Suppressor macrophage treated with lipopolysaccharide for 4 hours (primary cell): ENCODE measurements at places on chromosomes 13 and 19.
A peak's percentile ranks its signal among the peaks of the same experiment; 100 is the strongest.

GRCh38 chr13:114166381-114167131 is 12.5 kb upstream of the CFAP97D2 start:
- DNase-seq = peak; percentile 64

DNA sequence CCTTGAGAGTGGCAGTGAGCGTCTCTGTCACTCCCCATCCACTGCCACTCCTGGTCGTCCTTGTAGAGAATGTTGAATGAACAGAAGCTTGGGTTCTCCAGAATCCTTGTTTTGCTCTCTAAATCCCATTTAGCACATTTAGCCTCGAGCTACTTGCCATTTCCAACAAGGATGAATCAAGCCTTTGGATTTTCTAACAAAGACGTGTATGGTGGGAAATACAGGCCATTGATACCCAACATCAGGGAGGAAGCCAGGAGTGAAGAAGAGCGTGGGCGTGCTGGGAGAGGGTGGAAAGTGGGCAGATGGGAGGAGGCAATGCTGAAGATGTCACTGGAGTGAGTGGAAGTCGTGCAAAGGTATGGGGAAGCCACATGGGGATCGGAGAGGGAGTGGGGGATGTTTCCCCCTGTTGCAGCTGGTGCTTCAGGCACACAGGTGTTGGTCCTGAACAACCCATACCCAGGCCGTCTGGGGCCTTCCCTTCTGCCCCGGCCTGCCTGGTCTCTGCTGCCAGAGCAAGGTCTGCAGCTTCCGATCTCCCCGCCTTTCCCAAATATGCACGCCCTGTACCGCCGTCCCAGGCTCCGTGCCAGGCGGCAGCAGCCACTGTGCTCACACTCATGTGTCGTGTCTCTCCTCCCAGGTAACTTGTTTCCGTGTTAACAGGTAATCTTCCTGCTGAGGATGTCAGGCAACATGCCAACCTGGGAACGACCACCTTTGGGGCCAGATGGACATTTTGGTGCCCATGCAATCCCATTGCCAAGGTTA is 48.7 kb downstream of the ZIC5 start:
- DNase-seq = no peak

DNA sequence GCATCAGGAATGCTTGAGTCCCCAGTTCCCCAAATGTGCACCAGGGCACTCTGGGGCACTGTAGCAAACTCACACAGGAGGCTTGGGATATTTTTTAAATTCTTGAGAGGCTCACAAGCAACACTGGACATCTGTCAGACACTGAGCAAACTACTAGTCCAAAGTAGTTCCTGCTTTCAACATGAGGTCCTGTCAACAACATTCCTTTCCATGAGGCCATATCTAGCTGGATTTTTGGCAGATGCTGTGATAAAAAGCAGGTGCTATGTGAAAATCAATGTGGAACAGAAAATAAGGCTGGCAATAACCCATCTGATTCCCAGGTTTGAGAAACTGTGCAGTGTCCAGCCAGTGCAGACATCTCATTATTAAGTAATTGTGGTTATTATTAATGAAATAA is 50.5 kb downstream of the STARD13 start:
- DNase-seq = no peak

DNA sequence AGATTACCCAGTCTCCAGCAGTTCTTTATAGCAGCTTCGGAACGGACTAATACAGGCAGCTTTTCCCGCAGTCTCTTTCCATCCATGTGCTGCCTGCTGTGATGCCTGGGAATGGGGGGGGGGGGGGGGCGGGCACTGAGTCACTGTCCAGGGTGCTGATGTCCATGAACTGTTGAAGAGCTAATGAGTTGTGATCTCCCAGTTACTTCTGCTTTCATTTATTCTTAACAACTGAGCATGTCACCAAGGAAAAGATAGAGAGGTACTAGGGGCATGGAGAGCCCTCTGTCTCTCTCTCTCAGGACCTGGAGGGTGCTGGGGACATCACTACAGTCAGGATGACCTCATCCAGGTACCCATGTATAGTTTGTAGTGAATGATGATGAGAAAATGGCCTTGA is 20.3 kb upstream of the CEACAM1 start:
- DNase-seq = no peak

GRCh38 chr13:113539822-113540221 is 44.7 kb upstream of the TFDP1 start:
- DNase-seq = no peak

GRCh38 chr19:18476507-18477041 is 38.6 kb upstream of the ISYNA1 start:
- DNase-seq = no peak

DNA sequence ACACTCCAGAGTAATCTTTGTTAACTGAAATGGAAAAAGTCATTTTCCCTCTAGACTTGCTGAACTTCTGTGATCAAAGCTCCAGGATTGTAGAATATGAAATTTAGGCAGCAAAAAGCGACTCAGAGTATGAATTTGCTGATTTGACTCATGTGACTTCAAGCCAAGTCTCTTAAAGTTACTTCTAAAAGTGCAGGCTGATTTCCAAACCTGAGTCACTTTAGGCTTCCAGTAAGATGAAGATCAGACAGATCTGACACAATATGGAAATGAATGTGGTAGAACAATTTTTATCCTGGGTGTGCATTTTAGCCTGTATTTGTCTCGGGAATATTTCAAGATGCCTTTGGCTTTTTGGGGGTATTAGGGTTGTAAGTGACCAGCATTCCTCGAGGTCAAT is 151.0 kb upstream of the TMTC4 start:
- no peak for DNase-seq

GRCh38 chr19:23259961-23260360 is 9.8 kb upstream of the ZNF724 start:
- DNase-seq = no peak

GRCh38 chr19:15038294-15038693 is 11.0 kb upstream of the CASP14 start:
- no peak for DNase-seq

DNA sequence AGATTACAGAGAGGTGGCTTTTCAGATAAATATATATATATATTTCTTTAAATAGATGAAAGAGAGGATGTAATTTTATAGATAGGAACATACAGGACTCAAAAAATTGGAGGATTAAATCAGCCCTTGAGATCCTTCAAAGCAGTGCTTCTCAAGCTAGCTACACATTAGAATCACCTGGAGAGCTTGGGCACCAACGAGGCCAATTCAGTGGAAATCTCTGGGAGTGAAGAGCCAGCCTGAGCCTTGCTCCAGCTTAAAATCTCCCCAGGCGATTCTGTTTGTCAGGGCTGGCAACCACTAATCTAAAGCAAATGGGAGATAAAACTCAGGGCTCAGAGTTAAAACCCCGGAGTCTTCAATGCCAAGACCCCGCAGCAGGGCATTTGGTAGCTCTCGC is 15.0 kb upstream of the CLN5 start:
- no peak for DNase-seq

- DNase-seq = no peak
Measured at GRCh38 chr19:49492573-49493405, 3.4 kb upstream of the RPS11 start.

- peak; percentile 51 for DNase-seq
Measured at GRCh38 chr13:27406178-27406939, 18.1 kb upstream of the GTF3A start.

DNA sequence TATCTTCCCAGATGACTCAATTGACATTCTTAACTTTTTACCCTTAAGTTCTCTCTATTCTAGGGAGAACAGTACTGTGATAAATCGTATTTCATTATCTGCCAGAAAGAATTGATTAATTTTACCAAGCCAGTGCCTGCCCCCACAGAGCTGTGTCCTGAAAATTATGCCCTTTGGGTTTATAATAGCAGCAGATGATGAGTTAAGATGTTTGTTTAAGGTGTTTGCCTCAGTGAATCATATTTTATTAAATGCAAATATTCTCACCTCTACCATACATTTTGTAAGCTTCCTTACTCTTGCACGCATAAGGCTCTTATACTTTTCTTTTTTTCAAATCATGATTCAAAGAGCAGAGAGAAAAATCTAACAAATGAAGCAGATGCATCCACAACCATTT is 318.6 kb downstream of the DCT start:
- no peak for DNase-seq

- DNase-seq = peak; percentile 83
Measured at GRCh38 chr13:46369506-46370277, 17.4 kb downstream of the RUBCNL start.

DNA sequence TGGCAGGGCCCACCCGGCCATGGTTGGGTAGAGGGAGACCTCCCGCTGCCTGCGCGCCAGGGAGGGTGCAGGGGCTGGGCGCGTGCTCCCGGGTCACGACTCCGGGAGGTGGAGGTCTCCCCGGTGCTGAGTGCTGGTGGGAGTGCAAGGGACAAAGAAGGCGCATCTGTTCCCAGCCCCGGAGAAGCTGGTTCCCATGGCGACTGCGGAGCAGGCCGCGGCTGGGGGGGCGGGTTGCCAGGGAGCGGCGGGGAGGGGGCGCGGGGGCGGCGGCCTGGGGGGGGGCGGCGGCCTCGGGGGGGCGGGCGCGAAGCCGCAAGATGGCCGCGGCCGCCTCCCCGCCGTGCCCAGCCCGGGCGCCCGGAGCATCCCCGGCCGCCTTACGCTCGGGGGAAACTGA is 1.2 kb downstream of the CBARP start:
- DNase-seq = no peak

DNA sequence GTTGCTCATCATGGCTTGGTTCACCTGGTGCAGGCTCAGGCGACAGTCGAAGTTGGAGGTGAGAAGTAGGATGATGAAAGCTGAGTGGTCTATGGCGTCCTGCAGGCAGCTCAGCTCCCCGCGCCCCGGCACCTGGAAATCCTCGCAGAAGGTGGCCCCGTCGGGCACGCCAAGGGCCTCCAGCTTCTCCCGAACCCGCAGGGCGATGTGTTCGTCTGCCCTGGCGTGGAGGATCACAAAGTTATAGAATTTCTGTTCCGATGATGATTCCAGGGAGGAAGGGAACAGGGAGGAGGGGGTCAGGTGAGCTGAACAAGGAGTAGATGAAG is 14.6 kb downstream of the TICAM1 start:
- DNase-seq = no peak

DNA sequence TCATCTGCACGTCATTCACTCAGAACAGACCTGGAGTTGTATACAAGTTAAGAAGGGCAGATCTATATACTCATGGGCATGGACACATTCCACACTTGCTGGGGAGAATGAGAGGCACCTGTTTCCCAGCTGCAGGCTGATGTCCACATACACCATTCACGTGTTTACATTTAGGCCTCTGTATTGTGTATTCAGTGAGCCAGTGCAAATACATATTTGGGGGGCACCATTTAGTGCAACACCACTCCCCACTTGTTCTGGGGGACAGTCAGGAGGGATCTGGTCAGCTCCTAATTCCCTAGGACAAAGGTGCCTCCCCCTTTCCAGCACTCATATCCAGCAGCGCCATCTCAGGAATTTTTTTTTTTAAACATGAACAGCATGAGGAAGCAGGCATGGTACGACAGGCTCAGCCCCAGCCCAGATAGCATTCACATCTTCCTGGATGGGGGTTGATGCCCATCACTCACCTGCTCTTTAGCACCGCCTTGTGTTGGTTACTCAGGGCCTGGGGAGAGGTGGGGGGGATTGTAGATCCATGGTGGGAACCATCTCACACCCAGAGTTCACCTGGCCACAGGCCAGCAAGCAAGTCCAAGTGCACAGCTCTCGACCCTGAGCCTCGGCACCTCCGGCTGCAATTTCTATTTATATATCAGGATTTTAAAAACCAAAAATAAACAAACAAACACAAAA is 56.9 kb upstream of the ZNF254 start:
- no peak for DNase-seq

- DNase-seq = no peak
Measured at GRCh38 chr13:36975172-36975571, 24.0 kb downstream of the ALG5 start.

- DNase-seq = peak; percentile 97
Measured at GRCh38 chr19:46529622-46530451, 34.2 kb upstream of the PNMA8B start.

DNA sequence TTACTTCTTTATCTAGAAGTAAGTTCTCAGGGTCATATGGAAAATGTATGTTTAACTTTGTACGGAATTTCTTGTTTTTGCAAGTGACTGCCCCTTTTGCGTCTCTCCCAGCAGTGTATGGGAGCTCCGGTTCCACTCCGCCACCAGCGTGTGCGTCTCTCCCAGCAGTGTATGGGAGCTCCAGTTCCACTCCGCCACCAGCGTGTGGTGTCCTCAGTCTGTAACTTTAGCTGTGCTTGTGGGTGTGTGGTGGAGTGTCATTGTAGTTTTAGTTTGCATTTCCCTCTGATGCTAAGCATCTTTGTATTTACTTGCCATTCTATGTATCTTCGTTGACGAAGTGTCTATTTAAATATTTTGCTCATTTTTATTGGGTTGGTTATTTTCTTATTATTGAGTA is 2.4 kb downstream of the CUL4A start:
- no peak for DNase-seq

- DNase-seq = no peak
Measured at GRCh38 chr13:74129500-74130191, 4.6 kb downstream of the KLF12 start.

DNA sequence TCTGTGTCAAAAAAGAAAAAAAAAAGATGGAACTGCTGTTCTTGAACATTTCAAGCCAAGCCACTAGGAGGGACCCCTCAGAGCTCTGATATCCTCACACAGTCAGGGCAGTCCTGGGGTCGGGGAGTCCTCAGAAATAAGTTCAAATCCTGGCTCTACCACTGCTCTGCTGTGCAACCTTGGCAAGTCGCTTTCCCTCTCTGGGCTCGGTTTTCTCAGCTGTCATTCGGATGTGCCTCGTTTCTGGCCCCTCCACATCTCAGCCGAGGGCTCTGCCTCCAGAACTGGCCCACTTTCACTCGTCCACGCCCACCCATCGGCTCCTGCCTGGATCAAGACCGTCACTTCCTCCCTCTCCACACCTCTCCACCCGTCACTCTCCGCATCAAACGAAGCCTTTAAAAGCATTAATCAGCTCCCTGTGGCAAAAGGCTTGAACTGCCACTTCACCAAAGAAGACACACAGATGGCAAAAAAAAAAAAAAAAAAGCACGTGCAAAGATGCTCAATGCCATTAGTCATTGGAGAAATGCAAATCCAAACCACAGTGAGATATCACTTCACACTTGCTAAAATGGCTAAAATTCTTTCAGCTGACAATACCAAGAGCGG is 7.4 kb upstream of the ZNRF4 start:
- no peak for DNase-seq

GRCh38 chr19:45790942-45791341 is 1.7 kb downstream of the DMWD start:
- peak; percentile 88 for DNase-seq

- DNase-seq = no peak
Measured at GRCh38 chr19:48393559-48394330, at the start of gene GRIN2D. Gene GRIN2D, plus strand, starts transcription at chr19:48393668. Its CDS starts 4,725 bp downstream, at chr19:48398393.

DNA sequence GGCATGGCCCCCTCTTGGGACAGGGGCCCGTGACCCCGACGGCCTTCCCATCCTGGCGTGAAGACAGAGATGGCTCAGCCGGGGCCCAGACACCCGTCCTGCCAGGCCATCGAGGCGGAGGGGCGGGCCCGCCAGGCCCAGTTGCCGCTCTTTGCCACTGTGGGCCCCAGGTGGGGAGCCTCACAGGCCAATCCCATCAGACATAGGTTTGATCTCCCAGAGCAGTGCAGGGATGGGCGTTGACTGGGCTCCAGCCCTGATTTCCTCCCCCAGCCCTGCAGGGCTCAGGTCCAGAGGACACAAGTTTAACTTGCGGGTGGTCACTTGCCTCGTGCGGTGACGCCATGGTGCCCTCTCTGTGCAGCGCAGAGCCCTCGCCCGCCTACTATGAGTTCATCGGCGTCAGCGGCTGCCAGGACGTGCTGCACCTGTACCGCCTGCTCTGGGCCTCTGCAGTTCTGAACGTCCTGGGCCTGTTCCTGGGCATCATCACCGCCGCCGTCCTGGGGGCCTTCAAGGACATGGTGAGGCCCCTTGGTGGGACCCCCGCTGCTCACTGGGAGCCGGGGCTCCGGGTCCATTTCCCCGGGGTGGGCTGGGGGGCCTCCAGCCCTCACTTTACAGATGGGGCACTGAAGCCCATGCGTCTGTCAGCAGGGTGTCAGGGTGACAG is 42.4 kb downstream of the TMEM255B start:
- no peak for DNase-seq
